ENCODE measurements at places on chromosomes 12 and 14.

- DNase-seq, result no peak
These were observed 114.4 kb downstream of the SPTSSA start for GRCh38 chr14:34347683-34348082.

DNA sequence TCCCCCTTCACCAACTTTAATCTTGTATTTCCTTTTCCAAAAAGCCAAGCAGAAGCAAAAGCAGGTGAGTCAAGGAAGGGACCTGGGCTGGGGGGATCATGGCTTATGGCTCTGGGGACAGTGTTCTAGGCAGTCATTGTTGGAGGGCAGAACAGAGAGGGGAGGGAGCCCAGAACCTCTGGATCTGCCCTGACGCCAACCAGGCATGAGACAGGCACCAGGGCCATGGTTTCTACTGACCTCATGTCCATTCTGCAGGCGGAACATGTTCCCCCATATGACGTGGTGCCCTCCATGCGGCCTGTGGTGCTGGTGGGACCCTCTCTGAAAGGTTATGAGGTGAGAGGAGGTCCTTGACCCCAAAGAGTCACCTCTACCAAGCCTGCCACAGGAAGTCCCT lies 6.6 kb downstream of the CACNB3 start:
- no peak for DNase-seq

- DNase-seq, result no peak
These were observed 80.8 kb upstream of the REP15 start for GRCh38 chr12:27615331-27615891.

GRCh38 chr14:31945701-31946100 lies 131.4 kb upstream of the ARHGAP5 start:
- DNase-seq, result no peak

- no peak for DNase-seq
These were observed 128.5 kb downstream of the ETV6 start for GRCh38 chr12:11777962-11778361.

- DNase-seq, result no peak
These were observed 116.6 kb downstream of the SLC35F4 start for GRCh38 chr14:57749267-57749666.

DNA sequence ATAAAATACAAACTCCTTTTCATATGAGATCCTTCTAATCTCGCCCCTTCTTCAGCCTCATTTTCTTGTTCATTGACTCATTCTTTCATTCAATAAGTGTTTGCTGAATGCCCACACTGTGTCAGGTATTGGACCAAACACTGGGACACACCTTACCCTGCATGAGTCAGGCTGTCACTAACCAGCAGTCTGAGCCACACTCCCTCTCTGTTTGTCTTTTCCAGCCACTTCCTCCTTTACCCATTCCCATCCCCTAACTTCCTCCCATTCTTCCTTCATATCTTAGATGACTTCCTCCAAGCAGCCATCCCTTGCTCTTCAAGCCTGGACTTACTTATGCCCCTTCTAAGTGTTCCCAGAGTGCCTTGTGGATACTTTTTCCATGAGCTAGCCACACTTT lies 27.0 kb upstream of the HIF1A start:
- no peak for DNase-seq

DNA sequence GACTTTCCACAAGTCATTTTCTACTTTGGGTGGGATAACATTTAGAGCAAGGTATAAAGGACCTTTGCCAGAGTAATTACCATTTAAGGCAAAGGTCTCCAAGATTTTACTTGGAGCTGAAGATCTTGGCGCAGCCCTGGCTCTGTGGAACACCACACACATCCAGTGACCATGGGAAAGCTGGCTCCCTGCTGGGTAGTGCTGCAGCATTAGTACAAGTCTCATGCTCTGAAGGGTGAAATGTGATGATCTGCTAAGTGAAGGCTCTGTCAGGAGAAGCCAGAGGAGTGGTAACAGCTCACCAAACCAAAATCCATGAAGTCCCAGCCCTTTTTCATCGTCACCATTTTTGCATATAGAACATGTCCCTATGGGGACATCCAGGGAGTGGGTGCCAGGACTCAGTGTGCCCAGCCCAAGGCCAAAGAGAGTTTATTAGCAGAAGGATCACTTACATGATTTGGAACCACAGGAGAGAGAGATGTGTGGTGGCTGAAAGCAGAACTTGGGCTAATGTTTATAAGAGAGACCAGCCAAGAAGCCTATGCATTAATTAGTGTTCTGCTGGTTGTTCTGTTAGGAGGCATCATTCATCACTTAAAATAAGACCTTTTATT lies 110.7 kb downstream of the SLC38A6 start:
- no peak for DNase-seq

DNA sequence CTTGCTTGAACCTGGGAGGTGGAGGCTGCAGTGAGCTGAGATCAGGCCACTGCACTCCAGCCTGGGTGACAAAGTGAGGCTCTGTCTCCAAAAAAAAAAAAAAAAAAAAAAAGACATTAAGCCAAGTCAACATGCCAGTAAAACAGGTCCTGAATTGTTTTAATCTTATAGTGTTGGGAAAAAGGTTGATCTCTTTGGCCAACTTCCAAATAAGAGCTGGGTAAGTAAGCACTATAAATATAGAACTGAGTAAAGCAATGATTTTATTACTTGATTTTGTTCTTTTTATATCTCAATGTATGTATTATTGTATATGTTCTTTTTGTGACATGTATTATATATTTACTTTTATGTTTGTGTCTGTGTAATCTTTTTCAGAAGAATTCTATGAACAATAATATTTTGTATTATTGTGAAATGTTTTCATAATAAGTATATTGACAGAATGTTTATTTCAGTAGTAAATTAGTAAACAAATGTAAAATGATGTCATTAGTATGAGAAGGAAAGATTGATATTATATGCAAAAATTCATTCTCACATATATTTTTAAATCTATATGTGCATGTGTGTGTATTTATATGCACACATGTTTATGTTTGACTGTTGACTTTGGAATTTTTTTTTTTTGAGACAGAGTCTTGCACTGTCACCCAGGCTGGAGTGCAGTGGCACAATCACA lies 9.6 kb upstream of the AKAP6 start:
- DNase-seq, result no peak

GRCh38 chr12:91954326-91954725 lies 191.3 kb downstream of the BTG1 start:
- no peak for DNase-seq

- no peak for DNase-seq
These were observed 9.2 kb upstream of the INF2 start for GRCh38 chr14:104680056-104680805.

DNA sequence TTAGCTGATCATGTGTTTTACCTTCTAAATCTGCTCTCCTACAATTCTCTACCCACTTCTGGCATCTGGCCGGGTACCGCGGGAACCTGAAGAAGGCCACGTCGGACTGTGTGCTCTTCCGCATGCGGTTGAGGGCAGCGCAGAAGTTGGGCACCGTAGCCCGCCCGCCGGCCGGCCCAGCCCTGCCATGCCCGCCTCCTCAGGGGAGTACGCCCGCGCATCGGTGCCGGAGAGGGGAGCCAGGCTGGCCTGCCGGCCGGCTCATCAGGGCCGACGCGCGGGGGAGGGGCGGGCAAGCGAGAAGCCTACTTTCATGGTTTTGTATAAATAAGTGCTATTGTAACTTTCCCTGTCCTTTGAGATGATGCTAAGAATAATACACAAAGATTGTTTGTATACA lies 19.9 kb upstream of the ADAMTS20 start:
- DNase-seq, result no peak

- no peak for DNase-seq
These were observed 8.3 kb downstream of the CISTR start for GRCh38 chr12:53743266-53744129.

DNA sequence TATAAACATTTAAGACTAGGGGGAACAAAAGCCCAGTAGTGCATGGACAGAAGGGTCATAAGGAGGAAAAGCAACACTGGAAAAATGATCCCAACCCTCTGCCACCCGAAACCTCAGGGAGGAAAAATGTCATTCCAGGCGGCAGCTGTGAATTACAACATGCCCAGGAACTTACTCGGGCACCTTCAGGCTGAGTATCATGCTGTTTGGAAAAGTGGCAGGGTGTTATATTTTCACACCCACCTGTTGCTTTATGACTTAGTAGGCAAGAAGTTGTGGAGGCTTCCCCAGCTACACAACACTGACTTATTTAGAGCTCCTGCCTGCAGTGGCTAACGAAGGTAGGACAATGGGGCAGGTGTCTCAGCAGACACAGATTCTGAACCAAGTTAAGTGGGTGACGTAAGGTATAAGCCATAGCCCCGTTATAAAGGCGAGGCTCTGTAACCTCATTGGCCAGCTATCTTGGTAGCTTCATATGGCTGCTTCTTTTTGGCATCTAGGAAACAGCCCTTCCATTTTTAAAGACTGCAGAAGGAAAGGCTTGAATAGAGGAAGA lies 96.1 kb upstream of the IFNG-AS1 start:
- DNase-seq, result no peak
